Right hindlimb (tissue), 1 donor: ENCODE measurements at places on chromosomes 1 and 21.

- DNase-seq, result no peak
Observed at GRCh38 chr1:52159033-52159789, 17.3 kb downstream of the ZFYVE9 start.

DNA sequence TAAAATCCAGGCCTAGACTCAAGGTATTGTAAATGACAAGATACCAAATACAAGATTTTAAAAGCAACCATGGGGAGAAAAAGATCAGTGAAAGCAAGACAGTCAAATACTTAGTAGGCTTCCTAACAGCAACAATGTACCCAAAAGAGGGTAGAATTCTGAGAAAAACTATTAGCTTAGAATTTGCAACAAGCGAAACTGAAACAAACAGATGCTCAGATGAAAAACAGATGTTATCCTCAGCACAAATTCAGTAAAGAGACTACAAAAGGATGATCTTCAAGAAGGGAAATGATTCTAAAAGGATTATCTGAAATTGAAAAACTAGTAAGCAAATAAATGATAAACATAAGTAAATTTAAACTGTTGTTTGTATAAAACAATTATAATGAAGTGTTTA is 40.0 kb downstream of the PDC start:
- no peak for DNase-seq

GRCh38 chr1:180571060-180571831 is 12.5 kb downstream of the OVAAL start:
- DNase-seq, result no peak

GRCh38 chr1:113978863-113979702 is at the start of gene OLFML3:
Gene OLFML3, plus strand, starts transcription at chr1:113979474. Its CDS starts 43 bp downstream, at chr1:113979517.
- peak; percentile 95 for DNase-seq

GRCh38 chr1:107525961-107526360 is 385.1 kb downstream of the NTNG1 start:
- DNase-seq, result no peak

- DNase-seq, result peak; percentile 99
Observed at GRCh38 chr1:3624200-3625136, at the start of gene TPRG1L. Gene TPRG1L, plus strand, starts transcription at chr1:3625015. Its CDS starts 58 bp downstream, at chr1:3625073.

DNA sequence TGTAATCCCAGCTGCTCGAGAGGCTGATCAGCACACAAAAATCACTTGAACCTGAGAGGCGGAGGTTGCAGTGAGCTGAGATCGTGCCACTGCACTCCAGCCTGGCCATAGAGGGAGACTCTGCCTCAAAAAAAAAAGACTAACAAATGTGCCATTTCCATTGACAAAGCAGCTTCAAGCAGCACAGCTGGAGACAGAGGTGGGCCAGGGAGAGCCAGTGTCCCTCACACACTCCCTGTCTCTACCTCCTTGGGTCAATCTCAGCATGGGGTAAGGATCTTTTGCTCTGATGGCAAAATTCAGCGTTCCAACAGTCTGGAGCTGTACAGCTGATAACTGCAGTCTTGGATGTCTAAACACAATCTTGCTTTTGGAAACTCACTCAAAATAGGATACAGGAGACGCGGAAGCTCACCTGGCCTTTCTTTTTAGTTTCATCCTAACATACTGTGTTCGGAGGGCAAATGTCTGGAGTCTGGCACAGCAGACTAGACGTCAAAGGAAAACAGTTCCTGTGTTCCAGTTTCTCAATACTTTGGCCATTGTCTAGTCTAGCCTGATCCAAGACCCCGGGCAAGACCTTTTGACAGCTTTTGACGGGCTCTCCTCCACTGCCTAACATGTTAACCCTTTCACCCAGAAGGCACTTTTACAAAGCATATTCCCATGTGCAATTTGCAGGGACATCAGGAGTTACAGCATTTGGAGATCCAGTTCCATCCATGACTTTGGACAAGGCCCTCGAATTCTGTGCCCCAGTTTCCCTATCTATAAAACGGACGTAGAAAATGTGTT is 2.9 kb downstream of the RCC2 start:
- DNase-seq, result no peak

- no peak for DNase-seq
Observed at GRCh38 chr1:5109633-5110032, 455.2 kb downstream of the AJAP1 start.

DNA sequence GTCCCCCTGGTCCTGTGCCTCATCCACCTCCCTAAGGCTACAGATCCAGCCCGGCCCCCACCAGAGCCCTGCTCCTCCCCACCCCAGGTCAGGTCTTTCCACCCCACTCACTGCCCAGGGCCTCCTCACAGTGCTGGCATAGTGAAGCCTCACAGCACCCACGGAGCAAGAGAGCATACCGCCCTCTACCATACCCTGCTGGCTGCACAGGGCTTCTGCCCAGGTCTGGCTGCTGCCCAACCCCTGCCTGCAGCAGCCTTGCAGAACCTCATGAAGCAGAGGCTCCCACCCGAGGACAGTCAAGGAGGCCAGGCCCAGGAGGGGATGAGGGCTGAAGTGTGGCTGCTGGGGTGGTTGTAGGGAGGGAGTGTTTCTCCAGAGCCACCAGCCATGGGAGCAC is 19.7 kb upstream of the ARF1 start:
- no peak for DNase-seq

- no peak for DNase-seq
Observed at GRCh38 chr1:18332576-18332975, 148.2 kb upstream of the KLHDC7A start.

GRCh38 chr21:35963920-35964451 is 96.3 kb downstream of the SETD4 start:
- no peak for DNase-seq

GRCh38 chr1:87155170-87155569 is 173.5 kb upstream of the LMO4 start:
- no peak for DNase-seq

DNA sequence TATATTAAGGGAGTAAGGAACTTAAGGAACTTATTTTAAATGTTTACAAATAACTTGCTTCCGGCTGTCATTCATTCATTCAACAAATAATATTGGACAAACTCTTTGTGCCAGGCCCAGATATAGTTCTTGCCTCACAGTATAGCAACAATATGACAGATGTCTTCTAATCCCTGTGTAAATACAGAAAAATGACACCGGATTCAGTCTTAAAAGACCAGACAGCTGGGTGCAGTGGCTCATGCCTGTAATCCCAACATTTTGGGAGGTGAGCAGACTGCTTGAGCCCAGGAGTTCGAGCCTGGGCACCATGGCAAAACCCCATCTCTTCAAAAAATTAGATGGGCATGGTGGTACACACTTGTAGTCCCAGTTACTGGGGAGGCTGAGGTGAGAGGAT is 23.7 kb downstream of the EIF2B3 start:
- no peak for DNase-seq

DNA sequence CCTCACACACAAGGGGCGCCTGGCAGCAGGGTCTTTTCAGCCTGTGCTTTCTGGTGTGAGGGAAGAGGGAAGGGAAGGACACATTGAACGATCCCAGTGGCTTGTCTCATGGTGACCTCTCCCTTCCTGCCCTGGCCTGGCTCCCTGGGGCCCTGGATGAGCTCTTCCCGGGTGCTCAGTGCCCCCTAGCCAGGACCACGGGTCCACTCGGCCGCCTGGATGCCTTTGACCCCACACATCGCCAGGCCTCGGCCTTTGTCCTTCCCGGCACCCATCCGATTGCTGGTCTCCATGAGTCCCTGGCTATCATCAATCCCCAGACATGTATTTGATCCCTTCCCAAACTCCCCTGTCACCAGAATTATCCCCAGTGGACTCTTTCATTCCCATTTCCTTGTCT is 6.0 kb upstream of the TFF3 start:
- DNase-seq, result no peak

GRCh38 chr1:229848752-229849677 is 218.0 kb upstream of the GALNT2 start:
- no peak for DNase-seq

GRCh38 chr1:21573971-21574465 is 64.8 kb downstream of the ALPL start:
- peak; percentile 79 for DNase-seq

- no peak for DNase-seq
Observed at GRCh38 chr1:214438530-214438929, 112.9 kb downstream of the PTPN14 start.

DNA sequence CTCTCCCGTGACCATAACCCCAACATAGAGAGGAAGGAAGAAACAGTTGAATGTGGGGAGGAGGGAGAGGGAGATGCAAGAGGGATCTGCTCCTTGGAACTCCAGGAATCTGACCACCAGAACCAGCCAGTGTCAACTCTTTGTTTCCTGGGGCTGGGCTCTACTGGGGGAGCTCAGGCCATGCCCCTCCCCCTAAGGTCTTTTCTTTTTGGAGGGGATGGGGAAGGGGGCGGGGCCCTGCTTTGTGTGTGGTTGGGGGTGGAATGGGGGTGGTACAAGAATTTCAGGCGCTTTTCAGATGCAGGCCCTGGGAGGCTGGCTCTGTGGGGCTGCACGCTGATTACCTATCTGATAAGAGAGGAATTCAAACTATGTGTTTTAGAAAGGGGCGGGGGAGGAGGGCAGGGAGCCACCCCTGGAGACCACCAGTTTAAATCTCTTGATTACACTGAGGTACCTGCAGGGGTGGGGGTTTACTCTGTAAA is 8.3 kb downstream of the LIN28A start:
- DNase-seq, result no peak

DNA sequence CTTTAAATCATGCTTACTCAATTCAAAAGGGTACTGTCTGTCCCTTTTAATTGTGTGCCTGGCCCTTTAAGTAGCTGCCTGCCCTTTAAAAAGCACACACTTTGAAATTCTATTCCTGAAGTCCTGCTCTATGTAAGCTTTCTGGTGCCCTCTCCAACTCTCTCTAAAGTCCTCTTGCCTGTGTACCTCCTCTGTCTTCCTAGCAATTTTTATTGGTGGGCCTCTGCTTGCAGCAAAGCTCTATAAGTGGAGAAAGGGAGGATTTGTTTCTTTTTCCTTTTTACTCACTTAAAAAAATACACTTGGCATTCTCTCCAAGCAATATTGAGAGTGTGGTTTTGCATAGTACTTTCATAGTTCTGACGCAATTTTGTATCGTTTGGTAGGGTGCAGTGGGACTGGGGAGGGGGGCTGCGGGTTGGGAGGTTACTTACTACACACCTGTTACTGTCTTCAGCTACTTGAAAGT is 135.4 kb downstream of the LMO4 start:
- DNase-seq, result no peak

- no peak for DNase-seq
Observed at GRCh38 chr1:76023669-76024435, 50.7 kb upstream of the ST6GALNAC3 start.

GRCh38 chr1:7390604-7391000 is 380.5 kb upstream of the VAMP3 start:
- DNase-seq, result no peak
